ENCODE measurements at places on chromosomes 2 and 18.
A peak's percentile ranks its signal among the peaks of the same experiment; 100 is the strongest.

DNA sequence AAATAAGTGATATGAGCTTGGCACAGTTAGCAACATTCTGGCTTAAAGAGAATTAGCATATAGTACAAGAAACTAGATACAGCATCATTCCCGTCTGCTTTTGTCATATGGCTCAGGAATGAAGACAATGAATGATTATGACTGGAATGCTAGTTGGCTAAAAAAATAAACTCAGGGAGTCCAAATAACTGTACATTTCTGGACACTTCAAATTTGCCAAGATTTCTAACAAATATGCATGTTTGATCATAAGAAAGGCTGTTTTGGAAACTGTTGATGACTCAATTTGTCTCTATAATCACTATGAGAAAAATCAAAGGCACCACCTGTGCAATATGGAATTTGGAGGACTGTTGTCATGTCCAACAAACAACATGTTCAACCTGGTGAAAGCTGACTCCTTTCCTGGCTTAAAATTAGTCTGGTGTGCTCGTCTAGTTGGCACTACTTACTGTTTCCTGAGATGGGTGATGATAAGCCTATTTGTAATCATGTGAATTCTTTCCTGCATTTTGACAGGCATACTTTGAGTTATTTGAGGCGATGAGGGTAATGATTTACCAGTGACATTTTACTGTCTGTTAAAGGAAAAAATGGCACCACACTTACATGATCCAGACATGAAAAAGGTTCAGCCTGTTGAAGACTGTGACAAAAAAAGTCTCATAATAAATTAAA lies 133.9 kb upstream of the CDH20 start:
- DNase-seq, result peak; percentile 0
- H3K4me1 ChIP-seq, result no peaks in the 10 kb centered on the region
- no peaks in the 10 kb centered on the region for H3K36me3 ChIP-seq
- no peak overlapping the region for H3K27ac ChIP-seq

DNA sequence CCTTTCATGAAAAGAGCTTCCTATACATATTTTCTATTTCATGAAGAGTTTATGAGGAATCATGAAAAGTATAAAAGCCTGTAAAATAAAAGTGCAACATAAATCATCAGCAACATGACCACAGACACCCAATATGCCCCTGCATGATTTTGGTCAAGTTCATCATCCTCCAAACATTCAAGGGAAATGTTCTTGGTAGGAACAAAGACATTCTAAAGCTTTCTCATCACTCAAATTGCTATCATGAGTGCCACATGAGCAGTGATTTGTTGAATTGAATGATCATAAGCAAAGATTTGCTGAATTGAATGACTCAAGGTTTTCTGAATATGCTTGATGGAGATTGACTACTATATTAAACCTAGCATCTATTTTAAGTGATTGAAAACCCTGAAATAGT lies 172.2 kb downstream of the MBD2 start:
- H3K27me3 ChIP-seq, result no peaks in the 10 kb centered on the region
- H3K27ac ChIP-seq, result no peak overlapping the region
- H3K4me1 ChIP-seq, result no peaks in the 10 kb centered on the region
- H3K4me3 ChIP-seq, result no peak overlapping the region
- H3K36me3 ChIP-seq, result no peaks in the 10 kb centered on the region
- DNase-seq, result no peak

DNA sequence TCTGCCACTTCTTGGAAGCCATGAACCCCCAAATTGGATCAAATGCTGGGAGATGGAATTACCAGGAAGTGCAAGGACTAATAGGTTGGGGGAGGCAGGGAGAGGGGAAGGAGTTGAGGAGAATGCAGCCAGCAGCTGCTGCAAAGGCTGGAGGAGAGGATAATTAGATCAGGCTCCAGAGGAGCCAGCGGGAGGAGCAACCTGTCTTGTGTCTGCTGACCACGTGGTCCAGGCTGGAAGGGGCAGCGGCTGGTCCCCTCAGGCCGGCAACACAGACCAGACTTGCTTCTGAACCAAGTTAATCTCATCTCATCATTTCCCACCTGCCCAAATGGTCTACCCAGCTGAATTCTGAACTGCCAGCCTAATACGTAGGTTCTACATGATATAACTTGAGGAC lies 68.3 kb downstream of the MRO start:
- no peaks in the 10 kb centered on the region for H3K36me3 ChIP-seq
- no peak for DNase-seq
- no peak overlapping the region for H3K4me3 ChIP-seq
- no peak overlapping the region for H3K27ac ChIP-seq
- H3K4me1 ChIP-seq, result no peaks in the 10 kb centered on the region

DNA sequence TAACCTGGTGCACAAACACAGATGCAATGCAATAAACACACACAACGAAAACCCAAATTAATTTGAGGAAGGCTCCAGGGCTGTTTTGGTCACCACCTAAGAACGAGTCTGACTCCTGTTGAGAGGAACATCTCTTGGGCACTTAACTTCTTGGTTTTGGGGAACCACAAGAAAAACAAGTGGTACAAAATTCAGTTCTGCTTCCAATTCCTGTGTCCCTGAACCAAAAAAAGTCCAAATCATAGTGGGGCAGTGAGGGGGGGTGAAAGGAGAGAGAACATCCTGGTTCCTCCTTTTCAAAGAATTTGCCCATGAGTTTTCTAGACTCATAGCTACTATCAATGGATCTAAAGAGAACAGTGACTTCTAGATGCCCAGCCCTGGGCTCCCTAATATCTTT lies 143.6 kb downstream of the COL4A4 start:
- no peaks in the 10 kb centered on the region for H3K36me3 ChIP-seq
- peaks cover 4% of the 10 kb centered on the region for H3K27me3 ChIP-seq
- no peak overlapping the region for H3K27ac ChIP-seq
- peaks cover 24% of the 10 kb centered on the region for H3K4me1 ChIP-seq

- no peaks in the 10 kb centered on the region for H3K27me3 ChIP-seq
- peaks cover 31% of the 10 kb centered on the region for H3K4me1 ChIP-seq
- no peak overlapping the region for H3K4me3 ChIP-seq
- no peak for DNase-seq
Observed at GRCh38 chr2:220552790-220553535, 925.5 kb downstream of the SLC4A3 start.

DNA sequence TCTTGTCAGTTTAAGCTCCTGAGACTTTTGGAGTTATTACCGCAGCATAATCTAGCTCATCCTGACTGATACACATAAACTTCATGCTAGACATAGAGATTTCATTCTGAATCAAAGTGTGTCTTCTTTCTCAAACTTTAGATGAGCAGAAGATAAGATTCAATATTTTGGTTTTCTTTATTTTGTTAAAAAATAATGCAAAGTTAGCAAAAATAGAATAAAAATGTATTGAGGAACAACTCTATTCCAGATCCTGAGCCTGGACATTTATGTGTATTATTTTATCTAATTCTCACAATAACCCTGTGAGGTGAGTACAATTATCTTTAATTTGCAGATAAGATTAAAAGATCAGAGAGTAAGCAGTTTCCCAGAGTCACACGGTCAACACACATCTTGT lies 38.4 kb downstream of the KLHL14 start:
- H3K4me1 ChIP-seq, result no peaks in the 10 kb centered on the region
- no peaks in the 10 kb centered on the region for H3K27me3 ChIP-seq
- no peak overlapping the region for H3K4me3 ChIP-seq

GRCh38 chr2:26533661-26534060 lies 55.7 kb upstream of the OTOF start:
- peaks cover 72% of the 10 kb centered on the region for H3K27me3 ChIP-seq
- H3K4me1 ChIP-seq, result peaks cover 9% of the 10 kb centered on the region
- no peak for DNase-seq
- no peak overlapping the region for H3K27ac ChIP-seq

- no peak overlapping the region for H3K4me3 ChIP-seq
- H3K27me3 ChIP-seq, result no peaks in the 10 kb centered on the region
- H3K4me1 ChIP-seq, result peaks cover 11% of the 10 kb centered on the region
- no peak for DNase-seq
- no peak overlapping the region for H3K27ac ChIP-seq
Observed at GRCh38 chr2:69734035-69734611, 7.8 kb upstream of the ANXA4 start.

DNA sequence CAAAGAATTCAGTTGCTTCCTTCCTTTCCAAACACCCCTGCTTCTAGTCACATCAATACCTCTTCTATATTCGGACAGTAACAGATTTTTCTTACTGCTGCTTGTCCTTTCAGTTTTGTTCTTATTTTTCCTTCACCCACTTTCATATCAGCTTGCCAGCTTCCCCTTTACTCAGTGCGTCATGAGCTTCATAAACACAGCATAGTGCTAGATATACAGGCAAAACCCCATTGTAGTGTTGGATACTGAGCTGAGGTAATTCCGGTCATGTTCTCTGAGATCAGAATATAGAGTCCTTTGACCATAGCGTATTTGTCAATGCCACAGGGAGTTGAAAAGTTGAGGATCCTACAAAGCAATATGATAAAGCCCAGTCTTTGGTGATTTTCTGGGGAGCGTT lies 2.4 kb downstream of the FARP2 start:
- peaks cover 7% of the 10 kb centered on the region for H3K36me3 ChIP-seq
- H3K4me3 ChIP-seq, result no peak overlapping the region
- H3K4me1 ChIP-seq, result peaks cover 53% of the 10 kb centered on the region

DNA sequence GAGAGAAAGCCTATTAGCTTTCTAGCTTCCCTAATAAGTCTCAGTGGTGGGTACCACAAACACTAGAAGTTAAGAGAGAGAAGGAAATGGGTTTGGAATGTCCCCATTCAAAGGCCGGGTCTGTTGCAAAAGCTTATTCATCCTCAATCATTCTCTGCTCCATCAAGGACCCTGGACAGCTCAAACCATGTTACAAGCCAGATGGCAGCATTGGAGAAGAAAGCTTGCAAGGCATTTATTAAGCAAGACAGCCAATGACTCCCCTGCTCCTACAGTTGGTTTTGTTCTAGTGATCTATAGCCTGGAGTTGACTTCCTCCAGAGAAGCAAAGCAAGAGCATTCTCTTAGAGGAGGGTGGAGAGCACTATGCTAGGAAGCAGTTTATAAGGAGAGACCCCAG lies 86.9 kb upstream of the LMAN1 start:
- H3K4me3 ChIP-seq, result no peak overlapping the region
- peaks cover 6% of the 10 kb centered on the region for H3K4me1 ChIP-seq
- peak; percentile 5 for DNase-seq
- peaks cover 50% of the 10 kb centered on the region for H3K36me3 ChIP-seq

DNA sequence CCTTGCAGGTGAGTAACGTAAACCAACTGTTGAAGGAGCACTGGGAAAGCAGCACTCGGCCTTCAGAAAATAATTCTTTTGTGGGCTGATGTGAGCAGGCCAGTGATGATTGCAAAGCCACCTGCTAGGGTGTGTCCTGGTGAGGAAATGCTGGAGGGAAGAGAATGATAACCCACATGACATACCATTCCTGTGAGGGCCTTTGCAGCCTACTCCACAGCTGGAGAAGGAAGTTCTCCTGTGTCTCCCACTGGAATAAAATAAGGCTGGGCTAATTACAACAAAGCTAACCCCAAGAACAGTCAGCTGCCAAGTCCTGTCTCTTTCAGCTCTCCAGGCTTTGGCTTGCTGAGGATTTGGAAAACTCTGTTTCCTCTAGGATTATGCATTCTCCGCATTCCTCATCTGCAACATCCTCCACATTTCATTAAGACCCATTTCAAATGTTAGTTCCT lies 16.7 kb upstream of the DSG1 start:
- no peaks in the 10 kb centered on the region for H3K36me3 ChIP-seq
- no peaks in the 10 kb centered on the region for H3K27me3 ChIP-seq
- no peaks in the 10 kb centered on the region for H3K4me1 ChIP-seq
- H3K4me3 ChIP-seq, result no peak overlapping the region
- no peak overlapping the region for H3K27ac ChIP-seq
- no peak for DNase-seq

DNA sequence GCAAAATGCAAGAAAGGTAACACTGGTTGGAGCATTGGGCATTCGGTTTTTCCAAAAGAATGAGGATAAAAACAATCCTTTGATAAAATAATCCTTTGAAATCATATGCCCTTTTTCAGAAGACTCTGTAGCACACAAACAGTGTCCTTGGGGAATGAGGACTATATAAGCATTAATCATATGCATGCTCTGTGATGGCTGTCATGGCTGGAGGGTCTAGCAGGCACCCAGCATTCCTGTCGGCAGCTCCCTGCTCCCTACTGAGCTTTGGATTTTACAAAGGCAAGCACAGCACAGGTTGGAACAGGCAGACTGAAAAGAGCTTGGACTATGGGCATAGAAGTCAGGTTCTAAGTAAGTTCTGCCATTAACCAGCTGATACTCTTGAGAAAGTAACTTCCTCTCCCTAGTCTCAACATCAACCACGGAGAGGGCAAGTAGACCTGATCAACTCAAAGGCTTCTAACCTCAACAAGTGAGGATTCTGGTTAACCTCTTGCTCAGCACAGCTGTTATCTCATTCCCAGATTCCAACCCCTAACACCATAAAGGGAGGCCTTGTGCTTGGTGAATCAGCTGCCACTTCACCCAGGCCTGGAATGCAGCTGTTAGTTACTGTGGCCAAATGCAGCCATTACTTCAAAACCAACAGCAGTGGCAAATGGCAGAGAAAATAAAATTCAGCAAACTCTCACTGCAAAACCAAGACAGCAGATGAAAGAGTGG lies 29.5 kb downstream of the GALNT14 start:
- no peak overlapping the region for H3K4me3 ChIP-seq
- H3K27me3 ChIP-seq, result peaks cover 3% of the 10 kb centered on the region
- no peak overlapping the region for H3K27ac ChIP-seq
- no peaks in the 10 kb centered on the region for H3K36me3 ChIP-seq
- DNase-seq, result no peak

GRCh38 chr2:64244037-64244416 lies 99.8 kb upstream of the PELI1 start:
- H3K27me3 ChIP-seq, result peaks cover 33% of the 10 kb centered on the region
- no peak overlapping the region for H3K4me3 ChIP-seq
- DNase-seq, result no peak
- no peaks in the 10 kb centered on the region for H3K4me1 ChIP-seq

- no peak overlapping the region for H3K27ac ChIP-seq
- peaks cover 9% of the 10 kb centered on the region for H3K36me3 ChIP-seq
- no peaks in the 10 kb centered on the region for H3K4me1 ChIP-seq
- H3K4me3 ChIP-seq, result no peak overlapping the region
Observed at GRCh38 chr18:46829947-46830346, 73.1 kb upstream of the ST8SIA5 start.

DNA sequence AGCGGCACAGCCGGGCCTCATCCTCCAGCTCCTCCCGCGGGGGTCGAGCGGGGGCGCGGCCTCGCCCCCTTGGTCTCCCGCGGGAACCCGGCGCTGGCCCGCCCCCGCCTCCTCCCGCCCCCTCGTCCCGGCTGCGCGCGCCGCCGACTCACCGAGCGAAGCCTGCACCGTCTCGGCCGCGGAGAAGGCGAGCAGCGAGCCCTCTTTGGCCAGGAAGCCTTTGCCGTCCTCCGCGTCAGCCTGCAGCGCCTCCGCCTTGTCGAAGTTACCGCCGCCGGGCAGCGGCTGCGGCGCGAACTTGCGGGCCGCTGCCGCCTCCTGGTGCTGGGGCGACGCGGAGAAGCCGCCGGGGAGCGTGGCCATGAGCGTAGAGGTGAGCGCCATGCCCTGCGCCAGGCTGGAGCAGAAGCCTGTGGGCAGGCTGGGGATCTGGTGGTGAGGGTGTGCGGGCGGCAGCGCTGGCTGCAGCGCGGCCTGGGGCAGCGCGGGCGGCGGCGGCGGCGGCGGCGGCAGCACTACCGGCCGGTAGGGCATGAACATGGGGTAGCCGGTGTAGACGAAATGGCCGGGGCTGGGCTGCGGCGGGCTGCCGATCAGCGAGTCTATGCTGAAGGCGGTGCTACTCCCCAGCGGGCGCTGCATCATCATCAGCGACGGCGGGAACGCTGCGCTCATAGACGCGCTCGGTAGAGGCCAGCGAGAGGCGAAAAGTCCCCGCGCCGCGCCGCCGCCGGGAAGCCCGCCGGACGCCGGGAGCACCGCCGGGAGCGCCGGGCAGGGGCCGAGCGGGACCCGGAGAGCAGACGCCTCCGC lies 683 bp downstream of the GBX2 start:
- DNase-seq, result peak; percentile 12
- no peak overlapping the region for H3K27ac ChIP-seq
- no peaks in the 10 kb centered on the region for H3K36me3 ChIP-seq

All from HFFc6 (cell line).